ENCODE measurements at places on chromosomes 2 and 18.

- DNase-seq: no peak
Observed at GRCh38 chr2:84807063-84807485, 73.8 kb downstream of the TRABD2A start.

- DNase-seq: no peak
Observed at GRCh38 chr2:107263628-107264027, 377.7 kb upstream of the ST6GAL2 start.

GRCh38 chr18:13313006-13313686 lies 94.6 kb downstream of the LDLRAD4 start:
- DNase-seq: no peak

GRCh38 chr2:118812552-118812951 lies 34.9 kb downstream of the EN1 start:
- DNase-seq: peak; percentile 91

Data from islet precursor cell (in vitro differentiated cells).